LHCN-M2 (cell line): ENCODE measurements at places on chromosomes 7 and 10.

DNA sequence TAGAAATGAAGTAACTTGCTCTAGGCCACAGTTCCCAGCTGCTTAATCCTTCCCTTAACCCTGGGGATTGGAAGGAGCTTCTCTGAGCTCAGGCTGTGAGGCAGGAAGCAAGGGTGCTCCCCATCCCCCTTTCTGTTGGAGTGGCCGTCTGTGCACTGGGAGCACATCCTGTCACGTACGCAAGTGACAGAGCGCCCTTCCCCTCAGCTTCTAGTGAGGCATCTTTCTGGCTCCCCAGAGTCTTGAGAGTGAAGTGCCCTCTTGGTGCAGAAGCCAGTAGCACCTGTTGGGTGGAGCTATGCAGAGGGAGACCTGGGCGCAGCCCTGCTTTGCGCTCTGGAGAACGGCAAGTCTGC, 47.8 kb downstream of the SHH start:
- no peak for DNase-seq

GRCh38 chr10:101512738-101513137, 75.3 kb downstream of the POLL start:
- DNase-seq = peak; percentile 52

GRCh38 chr10:100725071-100725471, 20.3 kb upstream of the PAX2 start:
- no peak for DNase-seq

- DNase-seq = no peak
Observed at GRCh38 chr10:78600121-78600665, 468.6 kb upstream of the ZMIZ1 start.

GRCh38 chr10:128476368-128476725, 350.1 kb upstream of the MKI67 start:
- DNase-seq = no peak

- DNase-seq = no peak
Observed at GRCh38 chr10:75408509-75408875, 6.9 kb upstream of the ZNF503 start.

GRCh38 chr7:90250601-90251303, 5.8 kb downstream of the CFAP69 start:
- DNase-seq = peak; percentile 67

DNA sequence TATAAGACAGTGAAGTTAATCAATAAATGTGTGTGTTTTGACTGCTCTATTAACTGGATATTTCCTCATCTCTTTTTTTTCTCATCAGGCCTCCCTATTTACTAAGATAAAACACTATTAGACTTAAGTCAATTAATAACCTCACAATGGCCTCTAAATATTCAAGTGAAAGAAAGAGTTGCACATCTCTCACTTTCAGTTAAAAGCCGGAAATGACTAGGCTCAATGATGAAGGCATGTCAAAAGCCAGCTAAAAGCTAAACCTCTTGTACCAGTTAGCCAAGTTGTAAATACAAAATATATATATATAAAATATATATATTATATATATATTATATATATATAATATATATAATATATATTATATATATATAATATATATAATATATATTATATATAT, 127.0 kb upstream of the MEOX2 start:
- DNase-seq = no peak

- DNase-seq = no peak
Observed at GRCh38 chr10:123634221-123634620, 31.9 kb upstream of the GPR26 start.

DNA sequence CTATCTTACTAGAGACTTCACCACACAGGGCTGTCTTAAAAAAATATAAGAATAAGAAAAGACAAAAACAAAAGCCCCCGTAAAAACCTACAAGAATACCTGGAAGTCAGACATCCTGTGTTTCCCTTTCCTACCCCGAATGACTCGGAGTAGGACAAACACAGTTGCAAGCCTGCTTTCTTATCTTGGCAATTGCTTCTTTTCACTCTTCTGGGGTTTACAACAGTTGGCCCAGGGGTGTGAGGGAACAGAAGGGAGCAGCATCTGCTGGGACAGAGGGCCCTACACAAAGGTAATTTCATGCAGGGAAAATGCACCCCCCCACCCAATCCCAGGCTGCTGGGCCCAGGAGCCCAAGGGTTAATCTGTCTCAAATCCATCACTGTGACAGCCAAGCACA, 220.6 kb downstream of the ARHGAP12 start:
- peak; percentile 25 for DNase-seq

DNA sequence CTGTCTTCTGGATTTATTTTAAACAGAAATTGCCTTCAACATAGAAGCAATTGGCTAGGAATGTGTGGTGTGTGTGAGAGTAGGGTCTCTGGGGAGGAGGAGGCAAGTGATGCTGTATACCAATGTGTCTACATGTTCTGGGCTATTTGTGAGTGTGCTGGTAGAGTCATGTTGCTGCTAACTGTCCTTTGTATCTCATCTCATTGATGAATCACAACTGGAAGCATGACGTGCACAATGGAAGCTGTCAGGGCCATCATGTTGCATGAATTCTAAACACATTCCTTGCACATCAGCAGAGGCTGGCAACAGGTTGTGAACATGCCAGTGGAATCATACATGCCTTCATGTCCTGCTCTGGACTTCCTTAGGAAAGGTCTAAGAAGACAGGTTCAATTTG, 199.7 kb downstream of the BMPER start:
- DNase-seq = no peak

- DNase-seq = no peak
Observed at GRCh38 chr7:3279147-3279818, 21.8 kb upstream of the SDK1 start.

- DNase-seq = peak; percentile 8
Observed at GRCh38 chr7:135121868-135122267, 26.0 kb upstream of the TMEM140 start.

DNA sequence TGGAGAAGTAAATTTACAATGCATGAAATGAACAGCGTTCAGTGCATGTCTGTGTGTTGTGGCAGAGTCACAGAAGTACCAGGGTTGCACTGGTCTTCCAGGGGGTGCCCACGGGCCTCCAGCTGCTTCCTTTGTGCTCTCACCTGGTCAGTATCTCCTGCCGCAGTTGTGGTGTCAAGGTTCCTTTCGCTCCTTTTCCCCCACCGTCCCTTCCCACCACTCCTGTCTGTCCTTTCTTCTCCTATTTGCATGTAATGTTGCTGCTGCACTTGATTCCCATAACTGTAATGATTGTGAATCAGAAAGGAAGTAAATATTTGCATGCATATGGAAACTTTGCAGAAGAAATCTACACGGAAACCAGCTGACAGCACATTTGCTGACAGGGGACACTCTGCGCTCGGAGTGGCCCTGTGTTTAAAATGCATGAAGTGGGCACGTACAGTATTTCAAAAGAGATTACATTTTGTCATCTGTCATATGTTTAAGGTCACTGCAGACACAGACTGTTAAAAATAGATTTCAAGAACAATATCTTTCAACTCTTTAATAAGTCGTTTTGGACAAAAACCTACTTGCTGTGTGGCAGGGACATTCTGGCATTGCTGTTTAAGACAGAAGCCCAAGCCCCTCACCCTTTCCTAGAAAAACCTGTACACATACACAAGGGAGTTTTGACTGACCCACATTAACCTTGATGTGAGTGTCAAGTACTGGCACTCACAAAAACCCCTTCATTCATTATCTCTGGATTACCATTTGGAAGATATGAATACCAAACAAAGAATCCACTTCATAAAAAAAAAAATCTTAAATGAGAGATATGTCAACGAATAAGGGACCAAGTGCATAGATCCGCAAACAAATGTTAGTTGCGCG, 336.7 kb upstream of the KLF6 start:
- no peak for DNase-seq

- no peak for DNase-seq
Observed at GRCh38 chr7:22594020-22594419, 94.0 kb upstream of the STEAP1B start.

GRCh38 chr7:115707258-115708012, 323.1 kb downstream of the TFEC start:
- peak; percentile 19 for DNase-seq

- DNase-seq = peak; percentile 25
Observed at GRCh38 chr7:128666200-128666599, 5.9 kb upstream of the GARIN1A start.

- DNase-seq = no peak
Observed at GRCh38 chr7:14438366-14438765, 448.9 kb upstream of the ETV1 start.

- no peak for DNase-seq
Observed at GRCh38 chr10:119726676-119727261, 919 bp downstream of the INPP5F start.

GRCh38 chr10:121414366-121415062, 183.7 kb downstream of the FGFR2 start:
- DNase-seq = no peak

DNA sequence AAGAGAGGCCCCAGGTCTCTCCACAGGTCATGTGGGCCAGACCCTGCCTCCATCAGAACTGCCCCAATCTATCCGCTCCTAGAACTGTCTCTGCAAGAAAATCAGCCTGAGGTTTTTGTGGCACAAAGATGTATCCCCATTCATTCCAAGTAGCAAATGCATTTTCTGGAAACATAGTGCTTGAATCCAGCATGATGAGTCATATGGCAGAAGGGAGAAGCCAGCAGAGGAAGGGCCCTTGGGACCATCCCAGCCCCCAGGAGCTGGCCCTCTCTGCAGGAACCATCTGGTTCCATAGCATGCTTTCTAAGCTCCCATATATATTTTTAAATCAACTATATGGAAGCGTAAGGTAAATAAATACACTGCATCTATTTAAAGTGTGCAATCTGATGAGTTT, 563.2 kb downstream of the GALNT17 start:
- no peak for DNase-seq

DNA sequence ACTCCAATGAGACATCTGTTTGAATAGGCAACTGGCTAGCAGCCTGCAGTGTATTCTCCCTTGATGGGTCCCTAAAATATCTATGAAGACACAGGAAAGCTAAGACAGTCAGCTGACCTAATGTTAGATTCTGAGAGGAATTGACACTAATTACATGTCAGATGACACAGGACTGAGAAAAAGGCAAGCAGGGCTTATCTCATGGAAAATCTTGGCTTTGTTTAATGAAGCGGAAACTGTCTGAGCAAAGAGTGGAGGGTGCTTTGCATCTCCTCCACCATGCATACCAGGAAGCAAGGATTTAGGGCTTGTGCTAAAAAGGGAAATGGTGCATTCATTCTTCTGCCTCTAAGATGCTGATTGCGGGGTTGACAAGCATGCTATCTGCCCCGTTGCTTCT, 135.5 kb upstream of the GLI3 start:
- DNase-seq = no peak

GRCh38 chr10:118488710-118489497, 106.5 kb downstream of the PRLHR start:
- DNase-seq = no peak

DNA sequence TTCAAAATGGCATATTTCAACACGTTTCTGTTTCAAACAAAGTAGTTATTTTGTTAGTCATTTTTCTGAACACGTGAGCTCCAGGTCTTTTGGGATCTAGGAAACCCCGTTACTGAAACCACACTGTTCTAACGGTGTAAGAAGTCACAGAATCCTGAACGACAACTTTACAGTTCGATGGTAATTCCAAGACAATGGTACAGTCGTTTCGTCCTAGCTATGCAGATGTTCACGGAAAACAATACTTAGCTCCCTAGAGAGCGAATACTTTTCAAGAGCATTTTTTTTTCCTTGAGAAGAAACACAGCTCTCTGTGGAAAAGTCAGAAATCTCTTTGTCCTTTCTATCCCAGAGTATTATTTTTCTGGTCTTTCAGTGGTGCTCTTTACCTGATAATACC, 254.1 kb downstream of the ADARB2 start:
- DNase-seq = no peak

GRCh38 chr7:124462249-124462648, 303.3 kb downstream of the GPR37 start:
- DNase-seq = peak; percentile 3

- no peak for DNase-seq
Observed at GRCh38 chr10:70917226-70917625, 28.9 kb upstream of the PCBD1 start.

DNA sequence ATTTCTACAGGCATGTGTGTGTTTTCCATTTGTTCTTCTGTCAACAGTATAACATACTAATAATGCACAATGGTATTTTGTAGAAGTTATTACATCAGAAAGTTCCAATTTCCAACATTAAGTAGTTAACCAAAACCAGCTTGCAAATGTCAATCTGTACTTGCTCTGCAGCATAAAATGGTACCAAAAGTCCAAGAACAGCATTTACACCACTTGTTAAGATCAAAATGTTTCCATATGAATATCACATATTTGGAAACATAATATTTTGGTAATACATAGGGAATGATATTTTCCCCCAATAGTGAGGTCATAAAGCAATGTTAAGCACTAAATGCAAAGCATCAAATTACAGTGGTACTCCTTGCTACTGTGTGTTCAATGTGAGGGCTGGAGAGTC, 162.1 kb downstream of the ZNF438 start:
- DNase-seq = no peak

GRCh38 chr10:27601503-27601902, 97.4 kb downstream of the RAB18 start:
- no peak for DNase-seq

- peak; percentile 78 for DNase-seq
Observed at GRCh38 chr10:99742254-99742653, 10.2 kb downstream of the CUTC start.

DNA sequence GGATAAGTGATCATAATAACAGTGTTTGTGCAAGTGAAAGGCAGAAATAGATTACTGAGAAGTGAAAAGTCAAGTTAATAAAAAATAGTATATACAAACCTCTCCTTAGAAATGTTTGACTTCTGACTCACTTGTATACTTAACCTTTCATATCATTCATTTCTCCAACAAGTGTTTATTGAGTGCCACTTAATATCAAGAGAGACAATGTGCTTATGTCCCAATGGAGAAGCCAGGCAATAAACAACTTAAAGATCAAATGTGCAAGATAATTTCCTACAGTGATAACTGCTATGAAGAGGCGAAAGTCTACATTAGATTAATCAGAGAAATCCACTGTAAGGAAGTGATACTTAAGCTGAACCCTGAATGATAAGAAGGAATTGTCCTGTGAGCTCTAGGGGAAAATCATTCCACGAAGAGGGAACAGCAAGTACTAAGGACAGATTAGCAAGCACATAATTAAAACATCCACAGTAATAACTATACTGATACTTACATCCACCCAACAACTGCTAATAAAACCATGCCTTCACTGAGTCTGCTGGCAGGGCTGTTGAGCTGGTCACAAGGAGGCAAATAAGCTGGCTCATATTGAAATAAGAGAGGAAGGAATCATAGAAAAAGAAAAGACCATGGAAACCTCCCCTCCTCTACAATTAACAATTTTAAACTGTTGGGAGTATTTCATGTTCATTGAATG, 203.5 kb downstream of the CTNNA3 start:
- DNase-seq = no peak
